ENCODE measurements at places on chromosomes 12 and 14.

GRCh38 chr14:77007183-77007974 is 21.1 kb downstream of the IRF2BPL start:
- no peak for DNase-seq

GRCh38 chr14:52961060-52961639 is 10.3 kb upstream of the FERMT2 start:
- DNase-seq = no peak

DNA sequence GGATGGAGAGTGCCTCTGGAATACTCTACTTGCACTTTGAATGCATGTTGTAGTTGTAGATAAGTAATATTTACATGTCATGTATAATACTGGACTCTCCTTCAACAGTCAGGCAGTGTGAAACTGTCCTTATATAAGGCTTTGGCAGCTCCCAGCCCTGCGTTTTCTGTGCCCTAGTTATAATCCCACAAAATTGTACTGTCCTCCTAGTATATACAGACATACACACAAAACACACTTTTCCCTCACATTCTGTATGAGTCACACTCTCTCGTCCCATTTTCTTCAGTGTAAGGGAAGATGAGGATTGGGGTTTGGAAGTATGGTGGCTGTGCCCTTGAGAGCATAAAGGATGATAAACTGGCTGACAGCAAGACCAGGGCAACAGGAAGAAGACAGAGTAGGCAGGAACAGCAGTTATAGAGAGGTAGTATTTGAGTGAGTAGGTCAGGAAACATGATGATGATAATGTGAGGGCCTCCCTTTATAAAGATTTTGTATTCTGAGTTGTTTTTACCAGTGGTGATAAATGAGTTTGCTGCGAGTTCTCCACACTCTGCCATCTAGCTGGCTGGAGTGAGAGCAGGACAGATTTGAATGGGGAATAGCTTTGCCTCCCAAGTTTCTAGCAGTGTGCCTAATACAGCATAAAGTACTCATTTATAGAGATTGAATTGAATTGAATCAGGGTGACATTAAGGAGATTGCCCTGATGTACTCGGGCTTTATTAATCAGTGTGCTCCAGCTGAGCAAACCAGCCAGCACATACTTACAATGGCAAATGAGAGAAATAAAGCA is 5.0 kb downstream of the CREBL2 start:
- DNase-seq = no peak

DNA sequence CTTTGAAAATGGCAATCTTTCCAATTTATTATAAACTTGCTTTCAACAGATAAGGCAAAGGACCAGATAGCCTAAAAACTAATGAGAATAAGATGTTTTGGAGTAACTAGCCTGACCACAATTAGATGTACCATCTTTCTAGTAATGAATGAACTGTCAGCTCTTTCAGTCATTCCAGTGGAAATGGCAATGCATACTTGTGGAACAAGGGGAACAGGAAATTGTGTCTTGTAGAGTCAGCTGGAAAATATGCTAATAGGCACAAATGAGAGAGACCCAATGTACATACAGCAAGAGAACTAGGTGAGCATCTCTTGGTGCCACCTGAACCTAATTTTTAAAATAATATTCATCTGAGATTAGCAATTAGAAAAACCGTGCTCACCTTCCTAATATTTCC is 76.1 kb upstream of the GPHB5 start:
- DNase-seq = no peak

- no peak for DNase-seq
Measured at GRCh38 chr12:28440081-28440608, 249.9 kb downstream of the CCDC91 start.

- no peak for DNase-seq
Measured at GRCh38 chr12:80264891-80265290, 165.6 kb downstream of the OTOGL start.

GRCh38 chr14:76941544-76941943 is 87.0 kb downstream of the IRF2BPL start:
- DNase-seq = no peak

DNA sequence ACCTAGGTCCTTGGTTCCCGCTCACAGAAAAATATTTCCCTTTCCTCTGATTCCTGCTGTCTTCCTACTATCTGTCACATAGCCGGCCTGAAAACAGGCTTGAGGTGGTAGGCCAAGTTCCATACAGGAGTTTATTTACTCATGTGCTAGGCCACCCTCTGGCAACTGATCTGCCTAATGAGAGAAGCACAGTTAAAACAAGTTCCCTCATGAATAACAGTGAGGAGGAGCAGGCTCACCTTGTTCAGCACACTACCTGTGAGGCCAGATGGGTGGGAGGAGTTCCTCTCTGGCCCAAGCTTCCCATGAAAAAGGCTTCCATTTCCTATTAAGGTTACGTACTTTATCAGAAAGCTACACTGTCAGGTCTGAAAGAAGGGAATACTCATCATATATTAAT is 206.0 kb downstream of the MYRFL start:
- DNase-seq = no peak

- no peak for DNase-seq
Measured at GRCh38 chr12:132023658-132024057, 73.9 kb downstream of the EP400 start.

DNA sequence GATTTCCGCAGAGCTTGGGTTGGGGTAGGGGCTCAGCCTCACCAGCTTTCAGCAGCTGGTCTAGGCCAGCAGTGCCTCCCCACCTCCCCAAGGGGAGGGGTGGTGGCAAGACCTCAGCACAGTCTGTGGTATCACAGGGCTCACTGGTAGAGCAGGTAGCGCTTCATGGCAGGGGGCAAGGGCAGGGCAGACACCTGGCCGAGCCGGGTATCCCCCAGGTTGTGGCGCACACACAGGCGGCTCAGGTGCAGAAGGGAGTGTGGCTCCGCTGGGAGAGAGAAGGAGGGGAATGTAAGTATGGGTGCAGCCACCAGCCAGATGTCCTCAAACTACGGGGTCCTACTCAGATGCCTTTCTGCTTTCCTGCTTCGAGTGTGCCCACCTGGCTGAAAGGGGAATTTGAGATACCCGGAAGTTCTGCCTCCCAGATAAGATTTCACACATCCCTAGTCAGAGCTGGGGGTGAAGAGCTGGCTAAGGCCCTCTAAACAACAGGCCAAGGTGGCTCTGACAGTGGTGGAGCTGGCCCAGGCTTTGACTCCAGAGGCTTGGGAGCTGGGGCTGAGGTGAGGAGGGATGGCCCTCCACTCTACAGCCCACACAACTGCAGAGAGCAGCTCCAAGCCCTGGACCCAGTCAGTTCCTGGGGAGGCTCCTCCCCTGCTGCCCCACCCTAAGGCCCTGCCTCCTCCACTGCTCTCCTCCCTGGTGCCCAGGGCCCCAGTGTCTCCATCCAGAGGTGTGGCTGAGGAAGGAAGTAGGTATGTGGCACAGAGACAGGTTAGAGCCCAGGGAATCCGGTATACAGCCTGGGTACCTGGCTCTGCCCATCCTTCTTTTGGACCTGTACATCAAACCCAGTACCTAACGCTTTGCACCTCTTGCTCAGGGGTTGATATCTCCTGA is 1.8 kb downstream of the SPSB2 start:
- no peak for DNase-seq

DNA sequence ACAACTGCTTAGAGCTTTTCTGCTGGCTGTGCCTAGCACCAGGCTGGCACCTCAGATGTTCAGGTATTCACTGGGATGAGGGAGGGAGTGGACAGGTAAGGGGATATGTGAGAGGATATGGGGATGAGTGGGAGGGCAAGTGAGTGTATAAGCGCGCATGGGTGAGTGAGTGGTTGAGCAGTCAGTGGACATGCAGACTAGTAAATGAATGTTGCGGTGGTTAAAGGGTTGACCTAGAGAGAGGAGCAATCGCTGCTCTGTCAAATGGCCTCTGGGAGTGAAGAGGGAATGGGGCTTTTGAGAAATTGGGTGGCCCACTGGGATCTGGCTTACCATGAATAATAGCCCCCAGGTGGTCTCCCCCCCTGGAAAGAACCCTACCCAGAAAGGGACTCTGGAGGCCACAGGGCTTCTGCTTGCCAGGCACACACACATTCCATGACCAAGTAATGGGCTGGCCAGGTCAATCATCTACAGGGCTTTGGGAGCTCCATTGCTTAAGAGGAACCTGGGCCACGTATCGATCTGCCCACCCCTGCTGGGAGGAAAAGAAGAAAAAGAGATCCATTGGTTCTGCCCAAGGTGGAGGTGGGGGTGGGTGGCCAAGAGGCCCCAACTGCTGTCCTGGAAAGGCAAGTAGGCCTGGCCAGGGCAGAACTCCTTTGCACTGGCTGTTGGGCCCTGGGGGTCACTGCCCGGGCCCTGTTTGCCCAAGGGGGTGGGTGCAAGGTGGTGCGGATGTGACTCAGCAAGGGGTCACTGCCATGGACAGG is 30.8 kb upstream of the ZFP36L1 start:
- no peak for DNase-seq

DNA sequence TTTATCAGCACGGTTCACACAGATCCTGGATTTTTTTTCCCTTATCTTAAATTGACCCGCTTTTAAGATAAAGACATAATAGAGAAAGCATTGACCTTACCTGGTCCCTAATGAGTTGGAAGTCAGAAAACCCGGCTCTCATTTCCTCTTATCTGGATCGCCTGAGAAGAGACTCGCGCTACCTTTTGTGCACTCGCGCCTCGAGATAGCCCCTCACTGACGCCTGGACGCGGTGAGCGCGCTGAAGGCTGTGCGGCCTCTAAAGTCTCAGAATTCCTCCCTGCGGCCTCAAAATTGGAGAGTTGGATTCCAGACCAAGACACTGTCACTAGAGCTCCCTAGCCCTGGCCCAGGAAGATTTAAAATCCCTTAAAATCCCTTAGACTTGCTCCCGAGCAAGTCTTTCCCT is 7.0 kb downstream of the NKX2-1 start:
- DNase-seq = no peak

DNA sequence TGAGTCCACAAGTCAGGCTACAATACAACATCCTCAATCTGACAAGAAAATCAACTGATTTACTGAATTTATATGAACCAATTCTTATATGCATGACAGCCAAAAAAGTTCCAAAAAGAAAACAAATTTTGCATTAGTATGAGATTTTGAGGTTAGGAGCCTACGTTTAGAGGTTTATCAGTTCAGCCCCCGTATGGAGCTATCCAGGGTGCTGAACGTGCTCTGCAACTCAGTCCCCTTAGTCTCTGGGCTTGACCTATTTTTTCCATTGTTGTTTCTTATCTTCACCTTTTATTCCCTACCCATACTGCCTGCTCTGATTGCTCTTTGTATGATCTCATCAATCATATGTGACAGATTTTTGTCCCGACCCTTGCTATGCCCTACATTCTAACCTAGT is 693.0 kb downstream of the NRXN3 start:
- DNase-seq = no peak

GRCh38 chr12:24230061-24230701 is 280.7 kb upstream of the SOX5 start:
- no peak for DNase-seq

DNA sequence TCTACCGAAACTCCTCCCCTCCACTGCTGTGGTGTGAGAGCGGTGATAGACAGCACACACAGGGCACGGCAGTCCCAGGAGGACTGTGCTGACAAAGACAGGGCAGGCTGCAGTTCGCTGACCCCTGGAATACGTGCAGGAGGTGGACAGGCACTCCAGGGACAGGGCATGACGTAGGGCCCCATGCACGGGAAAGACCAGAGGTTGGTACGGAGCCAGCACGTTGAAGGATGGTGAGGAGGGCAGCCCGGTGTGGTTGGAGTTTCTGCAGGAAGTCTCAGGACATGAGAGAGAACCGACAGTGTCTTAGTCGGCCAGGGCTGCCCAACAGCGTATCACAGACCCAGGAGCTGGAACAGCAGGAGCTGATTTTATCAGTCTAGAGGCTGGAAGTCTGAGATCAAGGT is 254.2 kb upstream of the FKBP4 start:
- DNase-seq = no peak

GRCh38 chr12:115946092-115946491 is 331.4 kb downstream of the MED13L start:
- no peak for DNase-seq

GRCh38 chr14:20697273-20698017 is 8.9 kb downstream of the ANG start:
- no peak for DNase-seq

DNA sequence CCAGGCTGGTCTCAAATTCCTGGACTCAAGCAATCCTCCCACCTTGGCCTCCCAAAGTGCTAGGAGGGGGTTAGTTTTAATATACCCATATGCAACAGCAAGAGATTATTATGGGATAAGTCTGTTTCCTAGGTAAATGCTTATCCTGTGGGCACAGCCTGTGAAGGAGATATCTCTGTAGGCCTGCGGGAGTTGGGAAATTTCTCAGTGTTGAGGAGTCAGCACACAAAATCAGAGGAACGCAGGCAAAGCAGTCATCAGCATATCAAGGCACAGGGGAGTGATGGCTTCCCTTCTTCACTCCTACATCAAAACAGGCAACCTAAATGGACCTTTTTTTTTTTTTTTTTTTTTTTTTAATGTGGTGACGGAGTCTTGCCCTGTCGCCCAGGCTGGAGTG is 20.9 kb upstream of the TMED10 start:
- no peak for DNase-seq

DNA sequence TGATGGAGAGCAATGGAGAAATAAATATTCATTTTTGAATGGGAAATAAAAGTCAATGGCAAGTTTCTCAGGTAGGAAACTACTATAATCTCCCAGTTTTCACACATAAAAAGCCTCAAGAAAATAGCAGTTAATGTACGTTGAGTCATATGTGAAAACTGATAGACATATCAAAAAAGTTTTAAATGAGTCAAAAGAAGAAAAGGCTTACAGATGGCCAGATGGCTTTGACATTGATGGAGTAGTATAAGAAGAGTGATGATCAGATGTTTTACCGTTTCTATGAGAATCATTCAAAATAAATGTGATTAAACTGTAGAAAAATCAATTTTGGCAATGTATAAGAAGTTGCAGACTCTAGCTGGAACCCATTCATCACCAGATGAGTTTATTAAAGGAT is 97.8 kb downstream of the LLPH start:
- no peak for DNase-seq

DNA sequence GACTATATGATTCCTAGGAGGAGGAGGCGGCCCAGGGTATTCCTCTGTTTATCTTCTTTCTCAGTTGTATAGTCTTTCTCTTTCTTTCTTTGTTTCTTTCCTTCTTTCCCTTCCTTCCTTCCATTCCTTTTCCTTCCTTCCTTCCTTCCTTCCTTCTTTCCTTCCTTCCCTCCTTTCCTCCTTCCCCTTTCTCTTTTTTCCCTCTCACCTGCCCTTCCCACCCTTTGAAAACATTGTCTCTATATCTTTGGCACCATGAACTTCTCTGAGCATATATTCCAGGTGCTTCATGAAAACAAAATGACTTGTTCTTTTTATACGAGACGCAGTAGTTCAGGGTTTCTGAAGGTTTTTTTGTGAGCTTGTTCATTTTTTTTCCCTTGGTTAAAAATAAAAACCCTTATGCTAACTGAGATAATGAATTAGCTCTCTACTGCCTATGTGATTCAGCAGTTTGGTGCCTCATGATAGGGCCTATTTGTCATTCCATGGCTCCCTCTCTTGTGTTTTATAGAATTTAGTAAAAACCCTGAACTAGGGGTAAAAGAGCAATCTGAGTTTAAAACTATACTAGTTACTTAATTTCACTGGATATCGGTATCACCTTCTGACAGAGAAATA is 3.2 kb upstream of the TESPA1 start:
- DNase-seq = no peak

GRCh38 chr14:33682760-33683159 is 268.1 kb downstream of the EGLN3 start:
- DNase-seq = no peak

All from D721Med (cell line).